Memory B cell (primary cell): ENCODE measurements at places on chromosomes 13 and 19.
A peak's percentile ranks its signal among the peaks of the same experiment; 100 is the strongest.

- H3K4me3 ChIP-seq: no peak overlapping the region
- no peaks in the 10 kb centered on the region for H3K36me3 ChIP-seq
- DNase-seq: no peak
- no peak overlapping the region for H3K27ac ChIP-seq
Measured at GRCh38 chr13:88142653-88143052, 471.5 kb downstream of the SLITRK5 start.

- H3K4me3 ChIP-seq: no peak overlapping the region
- no peak for DNase-seq
- no peak overlapping the region for H3K27ac ChIP-seq
Measured at GRCh38 chr13:91825516-91825915, 427.1 kb downstream of the GPC5 start.

GRCh38 chr19:40802300-40803169 lies 3.5 kb downstream of the EGLN2 start:
- H3K4me1 ChIP-seq: peaks cover 68% of the 10 kb centered on the region
- peak overlapping the region; percentile 89 for H3K27ac ChIP-seq
- peak overlapping the region; percentile 81 for H3K4me3 ChIP-seq
- DNase-seq: no peak

DNA sequence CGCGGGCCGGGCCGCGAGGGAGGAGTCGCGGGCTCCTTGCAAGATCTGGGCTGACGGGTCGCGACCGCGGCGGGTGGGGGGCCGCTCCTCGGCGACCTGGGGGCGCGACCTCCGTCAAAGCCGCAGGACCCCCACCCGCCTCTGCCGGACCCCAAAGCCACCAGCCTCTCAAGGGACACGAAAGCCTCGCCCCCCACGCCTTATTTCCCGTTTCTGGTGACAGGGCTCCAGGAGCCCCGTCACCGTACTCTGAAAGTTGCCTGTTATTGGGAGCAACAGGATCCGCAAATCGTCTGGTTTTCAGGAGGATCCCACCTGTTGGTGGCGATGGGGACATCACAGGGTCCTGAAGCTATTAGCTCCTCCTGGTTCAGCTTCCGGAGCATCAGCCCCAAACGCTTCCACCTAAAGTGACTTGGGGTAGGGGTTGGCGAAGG lies 530 bp downstream of the MAU2 start:
- peaks cover 13% of the 10 kb centered on the region for H3K36me3 ChIP-seq
- H3K27ac ChIP-seq: peak overlapping the region; percentile 97
- no peaks in the 10 kb centered on the region for H3K27me3 ChIP-seq
- no peak for DNase-seq
- H3K4me1 ChIP-seq: peaks cover 17% of the 10 kb centered on the region

GRCh38 chr13:25732111-25732865 lies 319.5 kb downstream of the SHISA2 start:
- no peaks in the 10 kb centered on the region for H3K36me3 ChIP-seq
- H3K4me3 ChIP-seq: no peak overlapping the region
- DNase-seq: no peak
- no peak overlapping the region for H3K27ac ChIP-seq
- H3K27me3 ChIP-seq: peaks cover 5% of the 10 kb centered on the region
- H3K4me1 ChIP-seq: no peaks in the 10 kb centered on the region

GRCh38 chr19:52099497-52100138 lies 4.1 kb upstream of the ZNF841 start:
- no peaks in the 10 kb centered on the region for H3K27me3 ChIP-seq
- no peak for DNase-seq
- H3K4me3 ChIP-seq: no peak overlapping the region
- H3K27ac ChIP-seq: no peak overlapping the region

GRCh38 chr13:62551588-62551987 lies 1135.9 kb upstream of the PCDH20 start:
- H3K4me3 ChIP-seq: no peak overlapping the region
- no peaks in the 10 kb centered on the region for H3K36me3 ChIP-seq
- no peak overlapping the region for H3K27ac ChIP-seq

DNA sequence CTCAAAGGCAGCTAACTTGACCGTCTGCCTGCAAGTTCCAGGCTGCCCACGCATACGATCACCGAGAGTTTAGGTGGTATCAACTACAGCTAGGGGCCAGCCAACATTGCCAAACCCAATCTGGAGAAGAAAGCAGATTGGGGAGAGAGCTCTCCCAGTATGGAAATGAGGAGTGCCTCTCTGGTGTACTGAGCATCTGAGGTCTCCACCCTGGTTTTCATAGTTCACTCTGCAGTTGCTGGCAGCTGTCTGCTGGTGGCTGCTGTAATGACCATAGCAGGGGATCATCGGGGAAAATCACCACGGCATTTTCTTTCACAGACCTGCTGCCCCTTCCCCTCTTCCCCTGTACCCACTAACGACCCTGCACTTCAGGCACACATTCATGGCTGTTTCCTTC lies 201.7 kb downstream of the NUFIP1 start:
- no peak overlapping the region for H3K4me3 ChIP-seq
- peaks cover 2% of the 10 kb centered on the region for H3K27me3 ChIP-seq
- no peak overlapping the region for H3K27ac ChIP-seq
- no peak for DNase-seq
- H3K4me1 ChIP-seq: no peaks in the 10 kb centered on the region
- no peaks in the 10 kb centered on the region for H3K36me3 ChIP-seq

DNA sequence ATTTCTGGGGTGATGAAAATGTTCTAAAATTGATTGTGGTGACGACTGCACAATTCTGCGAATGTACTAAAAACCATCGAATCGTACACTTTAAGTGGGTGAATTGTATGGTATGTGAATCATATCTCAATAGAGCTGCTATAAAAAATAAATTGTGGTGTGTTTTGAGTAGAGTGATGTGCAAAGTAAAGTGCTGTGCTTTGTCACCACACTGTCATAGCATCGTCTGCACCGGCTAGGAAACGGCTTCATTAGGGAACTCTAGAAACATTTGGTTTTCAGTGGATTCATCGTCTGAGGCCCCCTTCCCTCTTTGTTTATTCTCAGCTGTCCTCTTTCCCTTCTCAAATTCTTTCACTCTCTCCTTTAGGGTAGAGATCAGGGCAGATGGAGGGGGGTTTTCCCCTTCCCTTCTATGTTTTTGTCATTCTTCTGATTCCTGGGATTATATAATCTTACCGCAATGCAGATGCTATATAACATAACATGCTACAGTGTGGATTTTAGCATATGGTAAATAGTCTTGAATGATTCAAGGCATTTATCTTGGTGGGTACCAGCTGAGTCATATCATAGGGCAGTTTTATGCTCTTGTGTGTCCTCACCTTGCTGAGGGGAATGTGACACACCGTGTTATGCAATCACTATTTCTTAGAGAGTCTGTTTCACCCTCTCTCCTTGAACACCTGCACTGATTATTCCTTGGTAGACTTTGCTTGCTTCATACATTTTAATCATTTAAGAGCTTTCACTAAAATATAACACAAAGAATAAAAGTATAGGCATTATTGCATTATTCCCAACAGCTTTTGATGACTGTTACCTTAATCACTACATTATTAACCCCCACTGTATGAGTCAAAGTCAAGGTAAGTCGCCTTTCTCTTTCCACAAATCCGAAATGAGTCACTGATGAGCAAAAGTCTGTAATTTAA lies 239.4 kb downstream of the DCLK1 start:
- no peaks in the 10 kb centered on the region for H3K27me3 ChIP-seq
- H3K4me1 ChIP-seq: no peaks in the 10 kb centered on the region
- no peak overlapping the region for H3K4me3 ChIP-seq
- no peak overlapping the region for H3K27ac ChIP-seq

- peaks cover 5% of the 10 kb centered on the region for H3K36me3 ChIP-seq
- H3K4me3 ChIP-seq: no peak overlapping the region
- H3K27ac ChIP-seq: no peak overlapping the region
- peak; percentile 61 for DNase-seq
Measured at GRCh38 chr19:34639491-34640085, 37.4 kb downstream of the SCGB2B2 start.

- H3K4me3 ChIP-seq: no peak overlapping the region
- H3K27ac ChIP-seq: no peak overlapping the region
- H3K36me3 ChIP-seq: no peaks in the 10 kb centered on the region
- H3K27me3 ChIP-seq: no peaks in the 10 kb centered on the region
- peaks cover 9% of the 10 kb centered on the region for H3K4me1 ChIP-seq
Measured at GRCh38 chr13:31891472-31891871, 140.1 kb upstream of the FRY start.

GRCh38 chr19:30167206-30167868 lies 204.8 kb upstream of the ZNF536 start:
- H3K4me3 ChIP-seq: no peak overlapping the region
- H3K4me1 ChIP-seq: peaks cover 3% of the 10 kb centered on the region
- DNase-seq: no peak
- no peak overlapping the region for H3K27ac ChIP-seq
- H3K27me3 ChIP-seq: peaks cover 10% of the 10 kb centered on the region

GRCh38 chr19:10565028-10565566 lies 713 bp downstream of the KRI1 start:
- peak overlapping the region; percentile 91 for H3K27ac ChIP-seq
- peak; percentile 62 for DNase-seq
- H3K36me3 ChIP-seq: peaks cover 14% of the 10 kb centered on the region
- peak overlapping the region; percentile 91 for H3K4me3 ChIP-seq

GRCh38 chr13:43986421-43986981 lies 106.8 kb downstream of the LACC1 start:
- H3K27me3 ChIP-seq: peaks cover 4% of the 10 kb centered on the region
- no peaks in the 10 kb centered on the region for H3K36me3 ChIP-seq
- no peak overlapping the region for H3K27ac ChIP-seq
- DNase-seq: no peak
- H3K4me1 ChIP-seq: no peaks in the 10 kb centered on the region

GRCh38 chr19:765179-765738 lies 14.3 kb downstream of the MISP start:
- H3K4me3 ChIP-seq: no peak overlapping the region
- H3K4me1 ChIP-seq: peaks cover 1% of the 10 kb centered on the region
- peaks cover 2% of the 10 kb centered on the region for H3K36me3 ChIP-seq
- H3K27me3 ChIP-seq: peaks cover 5% of the 10 kb centered on the region
- no peak for DNase-seq

DNA sequence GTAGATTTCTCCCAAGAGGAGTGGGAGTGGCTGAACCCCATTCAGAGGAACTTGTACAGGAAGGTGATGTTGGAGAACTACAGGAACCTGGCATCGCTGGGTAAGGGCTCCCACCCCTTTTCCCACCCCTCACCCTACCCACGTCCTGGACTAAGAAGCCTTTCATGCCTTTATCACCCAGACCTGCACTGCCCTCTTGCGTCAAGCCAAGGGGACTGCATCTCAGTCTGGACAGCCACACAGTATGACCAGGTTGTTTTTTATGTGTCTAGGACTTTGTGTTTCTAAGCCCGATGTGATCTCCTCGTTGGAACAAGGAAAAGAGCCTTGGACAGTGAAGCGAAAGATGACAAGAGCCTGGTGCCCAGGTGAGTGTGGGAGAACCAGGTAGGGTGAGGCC lies 8.8 kb downstream of the ZFP28 start:
- H3K4me3 ChIP-seq: no peak overlapping the region
- peaks cover 40% of the 10 kb centered on the region for H3K36me3 ChIP-seq
- no peaks in the 10 kb centered on the region for H3K4me1 ChIP-seq
- H3K27me3 ChIP-seq: no peaks in the 10 kb centered on the region
- no peak overlapping the region for H3K27ac ChIP-seq

DNA sequence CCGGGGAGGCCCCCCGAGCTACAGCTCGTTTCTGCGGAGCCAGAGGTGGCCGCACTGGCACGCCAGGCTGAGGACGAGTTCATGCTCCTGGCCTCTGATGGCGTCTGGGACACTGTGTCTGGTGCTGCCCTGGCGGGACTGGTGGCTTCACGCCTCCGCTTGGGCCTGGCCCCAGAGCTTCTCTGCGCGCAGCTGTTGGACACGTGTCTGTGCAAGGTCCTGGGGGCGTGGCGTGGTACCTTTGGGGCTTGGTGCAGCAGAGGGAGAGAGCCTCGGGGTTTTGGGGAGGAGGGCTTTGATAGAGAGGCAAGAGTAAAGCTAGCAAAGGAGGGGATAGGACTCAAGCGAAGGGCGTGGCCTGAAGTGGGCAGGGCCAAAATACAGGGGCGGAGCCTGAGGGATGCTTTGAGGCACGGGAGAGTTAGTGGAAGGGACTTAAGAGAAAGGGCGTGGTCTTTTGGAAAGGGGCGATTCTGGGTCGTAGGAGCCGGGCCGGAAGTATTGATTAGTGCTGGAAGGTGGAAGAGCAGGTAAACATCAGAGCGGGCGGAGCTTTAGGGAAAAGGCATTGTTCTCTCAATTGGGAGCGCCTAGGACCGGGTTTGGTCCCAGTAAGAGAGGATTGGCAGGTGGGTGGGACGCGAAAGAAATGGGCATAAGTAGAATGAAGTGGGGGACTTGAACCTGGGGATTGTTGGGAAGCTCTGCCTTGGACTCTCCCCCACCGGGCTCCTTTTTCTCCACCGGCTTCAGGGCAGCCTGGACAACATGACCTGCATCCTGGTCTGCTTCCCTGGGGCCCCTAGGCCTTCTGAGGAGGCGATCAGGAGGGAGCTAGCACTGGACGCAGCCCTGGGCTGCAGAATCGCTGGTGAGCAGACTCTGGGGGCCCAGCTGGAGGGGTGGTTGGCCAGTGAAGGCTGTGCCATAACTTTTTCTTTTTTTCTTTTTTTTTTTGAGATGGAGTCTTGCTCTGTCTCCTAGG lies 1.2 kb downstream of the PPM1N start:
- H3K36me3 ChIP-seq: peaks cover 5% of the 10 kb centered on the region

DNA sequence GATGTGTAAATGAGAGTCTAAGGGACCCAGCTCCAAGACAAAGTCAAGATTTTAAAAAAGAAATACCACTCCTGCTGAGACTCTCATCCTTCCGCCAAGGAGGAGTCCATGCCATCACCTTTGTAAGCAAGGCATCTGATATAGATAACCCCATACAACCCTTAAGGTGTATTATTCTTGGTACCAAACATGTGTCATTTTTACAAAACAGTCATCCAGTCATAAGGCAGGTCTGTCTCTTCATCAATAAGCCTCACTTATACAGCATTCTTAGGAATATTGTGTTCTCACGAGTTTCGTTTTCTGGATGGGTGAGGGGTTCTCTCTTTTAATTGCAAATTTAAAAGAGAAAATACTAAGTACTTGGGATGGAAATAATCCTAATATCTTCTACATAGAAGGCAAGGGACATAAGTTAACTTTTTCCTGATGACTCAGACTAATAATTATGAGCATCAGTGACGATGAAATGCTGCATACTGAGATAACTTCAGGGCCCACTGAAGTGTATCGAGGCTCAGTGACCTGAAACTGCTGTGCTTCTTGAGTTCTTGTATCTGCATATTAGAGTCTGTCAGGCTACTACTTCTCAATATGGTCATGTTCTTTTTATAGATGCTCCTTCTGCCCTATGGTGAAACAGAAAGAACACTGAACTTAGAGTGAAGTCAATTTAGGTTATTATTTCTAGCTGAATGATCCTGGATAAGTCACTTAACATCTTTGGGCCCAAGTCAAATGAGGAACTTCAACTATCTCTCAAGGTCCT lies 166.6 kb downstream of the KLF12 start:
- H3K4me3 ChIP-seq: peak overlapping the region; percentile 52
- H3K36me3 ChIP-seq: peaks cover 5% of the 10 kb centered on the region
- peak overlapping the region; percentile 81 for H3K27ac ChIP-seq
- H3K27me3 ChIP-seq: no peaks in the 10 kb centered on the region
- DNase-seq: no peak
- H3K4me1 ChIP-seq: peaks cover 40% of the 10 kb centered on the region
